SHP77 (cell line): ENCODE measurements at places on chromosomes 13 and 19.

GRCh38 chr13:107348471-107348870 is 780.5 kb upstream of the ARGLU1 start:
- DNase-seq: no peak

GRCh38 chr19:10095622-10095947 is 6.9 kb downstream of the ANGPTL6 start:
- DNase-seq: no peak

GRCh38 chr19:17576758-17577456 is 21.5 kb downstream of the COLGALT1 start:
- DNase-seq: no peak

GRCh38 chr19:34707661-34708060 is 26.4 kb upstream of the ZNF181 start:
- peak; percentile 30 for DNase-seq

- no peak for DNase-seq
These were observed 20.9 kb downstream of the NOSIP start for GRCh38 chr19:49559443-49559842.

DNA sequence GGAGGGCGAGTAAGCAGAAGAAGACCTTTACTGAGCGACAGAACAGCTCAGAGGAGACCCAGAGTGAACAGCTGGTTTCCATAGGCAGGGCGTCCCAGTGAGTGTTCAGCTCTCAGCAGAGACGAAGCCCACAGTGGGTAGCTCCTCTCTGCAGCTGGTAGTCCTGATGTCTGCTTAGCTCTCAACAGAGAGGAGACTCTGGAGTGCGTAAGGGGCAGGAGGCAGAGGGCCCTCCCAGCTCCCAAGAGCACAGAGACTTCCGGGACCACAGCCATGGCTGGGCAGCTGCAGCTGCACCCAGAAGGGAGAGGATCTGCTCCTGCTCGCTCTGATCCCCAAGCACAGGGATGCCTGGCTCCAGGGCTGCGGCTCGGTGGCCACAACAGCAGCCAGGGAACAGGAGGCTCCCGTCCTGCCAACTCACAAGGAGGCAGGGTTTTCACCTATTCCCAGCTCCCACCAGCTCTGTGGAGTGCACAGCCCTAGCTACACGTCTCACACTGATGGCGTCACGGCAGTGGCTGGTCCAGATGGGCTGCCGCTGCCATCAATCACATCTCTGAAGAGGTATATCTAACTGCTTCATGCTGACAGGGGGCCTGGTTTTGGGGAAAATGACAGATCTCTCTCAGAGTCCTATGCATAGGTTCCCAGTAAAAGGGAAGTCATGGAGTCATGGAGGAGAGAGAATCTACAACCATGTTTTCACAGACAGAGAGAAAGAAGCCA is 2660.1 kb upstream of the PCDH20 start:
- peak; percentile 91 for DNase-seq
